B cell (primary cell): ENCODE measurements at places on chromosomes 3 and 15.

- H3K27ac ChIP-seq, result no peak overlapping the region
- no peak overlapping the region for H3K4me3 ChIP-seq
- no peak for DNase-seq
Observed at GRCh38 chr3:15164340-15164739, 41.7 kb upstream of the CAPN7 start.

GRCh38 chr15:26352909-26353308, 420.0 kb downstream of the GABRB3 start:
- H3K36me3 ChIP-seq, result no peaks in the 10 kb centered on the region
- no peaks in the 10 kb centered on the region for H3K27me3 ChIP-seq
- H3K27ac ChIP-seq, result no peak overlapping the region
- H3K4me3 ChIP-seq, result no peak overlapping the region

- no peaks in the 10 kb centered on the region for H3K36me3 ChIP-seq
- no peak overlapping the region for H3K27ac ChIP-seq
- peaks cover 24% of the 10 kb centered on the region for H3K4me1 ChIP-seq
- DNase-seq, result no peak
- H3K27me3 ChIP-seq, result no peaks in the 10 kb centered on the region
Observed at GRCh38 chr3:59446775-59447465, 397.1 kb upstream of the CFAP20DC start.

- H3K27ac ChIP-seq, result peak overlapping the region; percentile 94
- no peaks in the 10 kb centered on the region for H3K36me3 ChIP-seq
- H3K27me3 ChIP-seq, result no peaks in the 10 kb centered on the region
- DNase-seq, result no peak
- H3K4me1 ChIP-seq, result peaks cover 19% of the 10 kb centered on the region
- H3K4me3 ChIP-seq, result no peak overlapping the region
Observed at GRCh38 chr3:111667170-111667569, 72.0 kb upstream of the ZBED2 start.

GRCh38 chr15:35626571-35627318, 80.8 kb upstream of the DPH6 start:
- H3K27me3 ChIP-seq, result peaks cover 5% of the 10 kb centered on the region
- no peak for DNase-seq
- no peak overlapping the region for H3K27ac ChIP-seq
- H3K4me1 ChIP-seq, result no peaks in the 10 kb centered on the region

DNA sequence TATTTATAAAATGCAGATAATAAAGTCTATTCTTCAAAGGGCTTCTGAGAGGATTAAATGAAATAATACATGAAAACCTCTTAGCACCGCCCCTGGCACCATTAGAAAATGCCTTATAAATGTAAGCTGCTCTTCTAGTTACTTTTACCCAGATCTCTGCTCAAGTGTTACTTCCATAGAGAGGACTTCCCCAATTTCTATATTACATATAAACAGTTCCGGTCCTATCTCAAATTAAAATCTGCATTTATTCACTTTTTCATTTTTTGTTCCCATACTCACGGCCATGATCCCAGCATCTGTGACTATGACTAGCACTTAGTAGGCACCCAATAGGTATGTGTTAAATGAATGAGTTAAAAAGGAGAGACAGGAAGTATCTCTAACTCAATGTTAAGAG, 890.9 kb upstream of the CFAP20DC start:
- no peaks in the 10 kb centered on the region for H3K36me3 ChIP-seq
- H3K27ac ChIP-seq, result no peak overlapping the region
- H3K4me1 ChIP-seq, result peaks cover 13% of the 10 kb centered on the region
- DNase-seq, result peak; percentile 13

GRCh38 chr3:156273111-156273694, 152.8 kb downstream of the KCNAB1 start:
- H3K27me3 ChIP-seq, result no peaks in the 10 kb centered on the region
- DNase-seq, result no peak
- no peaks in the 10 kb centered on the region for H3K36me3 ChIP-seq
- no peak overlapping the region for H3K27ac ChIP-seq
- no peak overlapping the region for H3K4me3 ChIP-seq
- no peaks in the 10 kb centered on the region for H3K4me1 ChIP-seq

DNA sequence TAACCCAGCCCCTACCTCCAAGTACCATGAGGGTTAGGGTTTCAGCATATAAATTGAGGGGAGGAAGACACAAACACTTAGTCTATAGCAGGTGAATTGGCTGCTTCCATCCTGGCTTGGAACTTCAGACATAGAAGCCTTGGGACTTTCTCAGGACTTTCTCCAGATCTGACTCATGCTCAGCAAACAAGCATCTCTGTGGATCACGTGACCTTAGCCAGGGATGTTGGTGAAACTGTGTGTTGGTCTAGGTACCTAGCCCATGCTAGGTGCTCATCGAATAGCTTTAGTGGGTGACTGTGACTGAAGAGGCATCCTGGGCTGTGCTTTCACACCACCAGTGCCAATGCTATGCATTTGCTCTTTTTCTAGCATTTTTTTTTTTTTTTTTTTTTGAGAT, 58.9 kb downstream of the CD47 start:
- H3K36me3 ChIP-seq, result no peaks in the 10 kb centered on the region
- peaks cover 15% of the 10 kb centered on the region for H3K4me1 ChIP-seq
- H3K27ac ChIP-seq, result no peak overlapping the region
- H3K4me3 ChIP-seq, result no peak overlapping the region

GRCh38 chr15:22981051-22981840, 1.1 kb upstream of the CYFIP1 start:
- H3K4me3 ChIP-seq, result peak overlapping the region; percentile 61
- H3K27ac ChIP-seq, result no peak overlapping the region

- no peak for DNase-seq
- H3K4me3 ChIP-seq, result no peak overlapping the region
- H3K27ac ChIP-seq, result no peak overlapping the region
- no peaks in the 10 kb centered on the region for H3K27me3 ChIP-seq
- H3K36me3 ChIP-seq, result no peaks in the 10 kb centered on the region
Observed at GRCh38 chr3:80241791-80242190, 474.0 kb upstream of the ROBO1 start.
